OCI-LY7 (cell line): ENCODE measurements at places on chromosomes 5 and 9. TPM values are rescaled to one million over a fixed set of nuclear protein-coding genes. Genes with fewer than 3 reads are reported as not detected.

Gene WNT8A
- not detected in 2 replicates for total RNA-seq

Gene PCDHGB3
- 6.1 and 6.3 TPM in 2 replicates for total RNA-seq

Gene ISL1
- not detected in 2 replicates for total RNA-seq

Gene FOXD4
- total RNA-seq, result 2.2 and 2.3 TPM in 2 replicates

Gene GNA14
- not detected in 2 replicates for total RNA-seq

Gene SLC4A9
- total RNA-seq, result 2.6 and 5.1 TPM in 2 replicates

Gene MAT2B
- 52.5 and 55.6 TPM in 2 replicates for total RNA-seq

Gene FST
- 0.57 TPM in 1 of 2 replicates, not detected in the other for total RNA-seq

Gene LEAP2
- 5.4 and 5.6 TPM in 2 replicates for total RNA-seq

Gene CCL19
- total RNA-seq, result not detected in 2 replicates

DNA sequence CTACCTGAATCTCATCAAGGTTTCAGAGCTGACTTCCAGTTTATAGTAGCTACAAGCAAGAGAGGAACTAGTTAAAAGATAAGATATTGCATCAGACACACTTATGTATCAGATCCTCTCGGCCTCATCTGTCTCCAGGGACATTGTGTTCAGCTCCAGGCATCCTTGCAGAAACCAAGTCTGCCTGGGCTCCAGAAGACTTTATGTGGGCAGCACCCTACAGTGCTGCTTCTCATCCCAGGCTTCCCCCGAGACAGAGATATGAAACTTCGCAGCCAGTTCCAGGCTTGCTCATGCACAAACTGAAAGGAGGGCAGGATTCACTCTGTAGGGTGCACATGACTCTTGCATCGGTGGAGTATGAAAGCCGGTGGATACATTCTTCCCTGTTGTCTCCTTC lies 33.9 kb upstream of the FOXB2 start:
- no peak for DNase-seq

DNA sequence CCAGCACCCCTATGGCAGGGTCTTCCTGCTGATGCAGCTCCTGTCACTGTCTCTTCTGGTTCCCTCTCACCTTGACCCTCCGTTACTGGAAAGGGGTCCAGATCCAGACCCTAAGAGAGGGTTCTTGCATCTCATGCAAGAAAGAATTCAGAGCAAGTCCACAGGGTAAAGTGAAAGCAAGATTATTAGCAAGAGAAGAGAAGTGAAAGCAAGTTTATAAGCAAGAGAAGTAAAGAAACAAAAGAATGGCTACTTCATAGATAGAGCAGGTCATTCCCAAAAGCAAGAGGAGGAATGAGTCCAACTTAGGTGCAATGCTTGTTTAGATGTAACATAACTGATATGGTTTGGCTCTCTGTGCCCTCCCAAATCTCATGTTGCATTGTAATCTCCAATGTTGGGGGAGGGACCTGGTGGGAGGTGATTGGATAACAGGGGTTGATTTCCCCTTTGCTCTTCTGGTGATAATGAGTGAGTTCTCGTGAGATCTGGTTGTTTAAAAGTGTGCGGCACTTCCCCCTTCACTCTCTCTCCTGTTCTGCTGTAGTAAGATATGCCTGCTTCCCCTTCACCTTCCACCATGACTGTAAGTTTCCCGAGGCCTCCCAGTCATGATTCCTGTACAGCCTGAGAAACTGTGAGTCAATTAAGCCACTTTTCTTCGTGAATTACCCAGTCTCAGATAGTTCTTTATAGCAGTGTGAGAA lies 183.3 kb downstream of the MED10 start:
- DNase-seq, result peak; percentile 44

- DNase-seq, result no peak
Observed at GRCh38 chr9:136950656-136951276, 1.3 kb upstream of the LCN12 start.

GRCh38 chr5:31328040-31328733 lies 134.7 kb downstream of the CDH6 start:
- DNase-seq, result no peak

- DNase-seq, result no peak
Observed at GRCh38 chr9:78640728-78641127, 343.8 kb downstream of the PSAT1 start.

GRCh38 chr9:99967457-99967856 lies 61.0 kb downstream of the STX17 start:
- DNase-seq, result no peak

DNA sequence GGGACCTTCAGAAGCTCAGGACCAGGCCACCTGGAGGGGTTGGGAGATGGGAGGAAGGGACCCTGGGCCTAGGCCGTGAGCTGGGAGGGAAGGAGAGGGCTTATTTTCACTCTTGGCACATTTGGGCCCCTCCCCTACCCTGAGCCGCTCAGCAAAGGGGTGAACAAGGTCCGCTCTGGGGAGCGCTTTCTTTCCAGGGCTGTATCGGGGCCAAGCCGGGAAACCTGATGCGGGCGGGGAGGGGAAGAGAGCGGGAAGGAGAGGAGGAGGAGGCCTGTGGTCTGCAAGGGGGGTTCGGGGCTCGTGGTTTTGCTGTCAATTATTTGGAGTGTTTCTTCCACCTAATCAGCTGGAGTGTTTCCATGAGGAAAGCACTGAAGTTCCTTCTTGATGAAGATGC lies 62.7 kb upstream of the RXRA start:
- DNase-seq, result no peak

DNA sequence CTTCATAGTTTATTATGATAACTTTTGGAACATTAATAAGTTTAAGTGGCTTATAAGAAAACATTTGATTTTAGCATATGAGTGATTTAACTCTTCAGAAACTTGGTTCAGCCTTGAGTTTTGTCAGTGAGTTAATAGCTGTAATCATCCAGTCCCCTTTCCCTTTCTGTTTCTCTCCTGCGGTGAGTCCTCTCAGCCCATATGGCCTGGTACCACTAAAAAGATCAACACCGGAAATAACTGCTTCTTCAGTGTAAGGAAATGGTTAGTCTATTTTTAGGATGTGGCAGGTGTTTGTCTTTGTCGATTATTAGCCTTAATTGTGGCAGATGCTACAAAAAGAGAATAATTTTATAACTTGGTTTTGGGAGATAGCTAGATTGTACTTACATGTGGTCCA lies 120.2 kb upstream of the GRHPR start:
- DNase-seq, result peak; percentile 98

- DNase-seq, result peak; percentile 38
Observed at GRCh38 chr5:96344678-96345577, 88.1 kb downstream of the PCSK1 start.

DNA sequence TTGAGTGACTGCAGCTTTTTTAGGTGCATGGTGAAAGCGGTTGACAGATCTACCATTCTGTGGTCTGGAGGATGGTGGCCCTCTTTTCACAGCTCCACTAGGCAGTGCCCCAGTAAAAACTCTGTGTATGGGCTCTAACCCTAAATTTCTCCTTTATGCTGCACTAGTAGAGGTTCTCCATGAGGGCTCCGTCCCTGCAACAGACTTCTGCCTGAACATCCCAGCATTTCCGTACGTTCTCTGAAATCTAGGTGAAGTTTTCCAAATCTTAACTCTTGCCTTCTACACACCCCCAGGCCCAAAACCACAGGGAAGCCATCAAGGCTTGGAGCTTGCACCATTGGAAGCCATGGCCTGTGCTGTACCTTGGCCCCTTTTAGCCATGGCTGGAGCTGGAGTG lies 1898.1 kb upstream of the NUDT12 start:
- no peak for DNase-seq

DNA sequence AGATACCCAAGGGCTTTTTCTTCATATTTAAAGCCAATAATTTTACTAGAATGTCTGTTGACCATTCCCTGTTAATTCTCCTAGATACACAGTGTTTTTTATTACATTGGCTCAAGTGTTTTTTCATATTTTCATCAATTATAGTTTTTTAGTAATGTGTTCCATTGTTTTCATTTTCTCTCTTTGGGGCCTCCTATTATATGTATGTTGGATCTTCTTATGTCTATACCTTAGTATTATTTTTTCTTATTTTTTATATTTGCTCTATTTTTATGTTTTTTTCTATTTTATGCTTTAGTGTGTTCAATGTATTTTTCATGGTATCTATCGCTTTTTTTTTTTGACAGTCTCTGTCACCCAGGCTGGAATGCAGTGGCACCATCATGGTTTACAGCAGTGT lies 7.5 kb downstream of the KIAA1958 start:
- no peak for DNase-seq

- DNase-seq, result no peak
Observed at GRCh38 chr9:87108661-87109060, 161.4 kb upstream of the GAS1 start.

- DNase-seq, result no peak
Observed at GRCh38 chr5:139904816-139905661, 109.4 kb downstream of the PSD2 start.

DNA sequence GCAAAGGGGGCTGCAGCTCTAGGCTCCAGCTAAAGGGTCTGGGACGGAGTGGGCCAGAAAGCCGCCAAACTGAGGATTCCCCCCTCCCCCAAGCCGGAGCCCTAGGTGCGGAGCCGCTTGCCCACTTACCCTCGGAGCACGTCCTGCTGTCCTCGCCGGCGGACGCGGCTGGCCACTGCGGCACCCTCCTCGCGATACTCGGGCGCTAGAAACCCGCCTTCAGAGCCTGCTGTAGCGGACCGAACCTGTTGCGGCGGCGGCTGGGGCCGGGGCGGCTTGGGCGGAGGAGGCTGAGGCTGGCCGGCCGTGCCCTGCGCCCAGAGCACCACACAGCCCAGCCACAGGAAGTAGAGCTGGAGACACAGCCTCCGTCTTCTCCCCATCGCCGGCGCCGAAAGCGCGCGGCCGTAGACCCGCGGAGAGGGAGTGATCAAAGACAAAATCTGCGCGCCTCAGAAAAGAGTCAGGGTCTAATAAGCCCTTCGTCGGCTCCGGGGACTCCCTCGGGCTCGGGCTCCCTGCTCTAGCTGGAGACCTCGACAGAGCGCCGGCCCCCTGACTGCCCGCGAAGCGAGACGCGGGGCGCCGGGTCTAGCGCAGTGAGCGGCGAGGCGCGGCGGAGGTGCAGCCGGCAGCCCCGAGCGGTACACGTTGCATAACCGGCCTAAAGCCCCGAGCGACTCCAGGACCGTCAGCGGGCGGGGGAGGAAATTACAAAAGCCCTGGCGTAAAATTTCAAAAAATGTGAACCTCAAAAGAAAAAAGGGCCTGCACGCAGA lies 635 bp downstream of the FBN2 start:
- no peak for DNase-seq

- no peak for DNase-seq
Observed at GRCh38 chr5:14432931-14433589, 148.5 kb upstream of the OTULINL start.

GRCh38 chr9:115369322-115369957 lies 251.5 kb upstream of the TNC start:
- no peak for DNase-seq

- DNase-seq, result peak; percentile 89
Observed at GRCh38 chr5:157571357-157571827, 4.2 kb downstream of the ADAM19 start.

GRCh38 chr5:127098241-127098640 lies 24.9 kb upstream of the C5orf63 start:
- no peak for DNase-seq

DNA sequence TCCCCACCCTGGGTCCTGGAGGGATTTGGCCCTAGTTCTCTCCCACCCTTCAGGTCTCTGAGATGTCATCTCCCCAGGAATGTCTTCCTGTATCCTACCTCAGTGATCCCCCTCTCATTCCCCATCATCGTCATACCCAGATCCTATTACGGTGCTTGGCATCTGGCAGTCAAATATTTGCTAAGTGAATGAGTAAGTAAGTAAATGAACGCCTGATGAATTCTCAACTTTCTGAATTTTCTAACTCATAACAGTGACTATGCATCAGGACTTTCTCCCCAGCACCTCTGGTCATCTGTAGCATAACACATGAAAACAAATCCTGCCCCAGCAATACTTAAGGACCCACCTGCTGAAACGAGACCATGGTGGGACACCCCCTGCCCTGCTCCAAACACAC lies 244.2 kb downstream of the EBF1 start:
- no peak for DNase-seq

DNA sequence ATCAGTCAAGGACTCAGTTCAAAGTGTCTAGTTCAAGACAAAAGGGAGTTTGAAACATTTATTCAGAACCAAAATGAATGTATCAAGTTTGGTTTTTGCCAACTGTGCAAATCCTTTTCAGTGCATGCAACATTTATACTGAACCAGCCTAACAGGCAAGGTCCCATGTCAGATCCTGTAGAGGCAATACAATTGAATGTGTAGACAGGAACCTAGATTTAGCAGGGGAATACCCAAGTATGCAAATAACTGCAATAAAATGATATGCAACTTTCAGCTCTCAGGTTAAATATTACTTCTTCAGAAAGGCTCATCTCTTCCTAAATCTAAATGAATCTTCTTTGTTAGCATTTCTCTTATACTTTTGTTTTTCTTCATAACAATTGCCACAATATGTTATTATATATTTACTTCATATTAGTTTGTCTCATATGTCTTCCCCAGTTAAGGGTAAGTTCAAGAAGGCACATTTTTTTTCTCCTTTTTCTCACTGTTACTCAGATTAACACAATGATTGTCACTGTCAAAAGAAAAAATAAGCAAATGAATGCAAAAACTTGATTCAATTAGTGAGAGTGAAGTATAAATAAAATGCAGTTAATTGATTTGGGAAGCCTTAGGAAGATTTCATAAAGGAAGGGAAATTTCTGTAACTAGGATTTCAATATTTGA lies 163.9 kb upstream of the RASA1 start:
- peak; percentile 64 for DNase-seq

GRCh38 chr5:39675676-39676075 lies 250.9 kb upstream of the DAB2 start:
- no peak for DNase-seq

DNA sequence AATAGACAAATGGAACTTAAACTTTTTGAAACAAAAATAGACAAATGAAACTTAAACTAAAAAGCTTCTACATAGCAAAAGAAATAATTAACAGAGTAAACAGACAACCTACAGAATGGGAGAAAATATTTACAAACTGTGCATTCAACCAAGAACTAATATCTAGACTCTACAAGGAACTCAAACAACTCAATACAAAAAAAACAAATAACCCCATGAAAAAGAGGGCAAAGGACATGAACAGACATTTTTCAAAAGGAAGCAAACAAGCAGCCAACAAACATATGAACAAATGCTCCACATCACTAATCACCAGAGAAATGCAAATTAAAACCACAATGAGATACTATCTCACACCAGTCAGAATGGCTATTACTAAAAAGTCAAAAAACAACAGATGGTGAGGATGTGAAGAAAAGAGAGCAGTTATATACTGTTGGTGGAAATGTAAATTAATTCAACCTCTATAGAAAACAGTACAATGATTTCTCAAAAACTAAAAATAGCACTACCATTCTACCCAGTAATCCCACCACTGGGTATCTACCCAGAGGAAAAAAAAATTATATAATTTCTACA lies 170.8 kb upstream of the RGMB start:
- no peak for DNase-seq

DNA sequence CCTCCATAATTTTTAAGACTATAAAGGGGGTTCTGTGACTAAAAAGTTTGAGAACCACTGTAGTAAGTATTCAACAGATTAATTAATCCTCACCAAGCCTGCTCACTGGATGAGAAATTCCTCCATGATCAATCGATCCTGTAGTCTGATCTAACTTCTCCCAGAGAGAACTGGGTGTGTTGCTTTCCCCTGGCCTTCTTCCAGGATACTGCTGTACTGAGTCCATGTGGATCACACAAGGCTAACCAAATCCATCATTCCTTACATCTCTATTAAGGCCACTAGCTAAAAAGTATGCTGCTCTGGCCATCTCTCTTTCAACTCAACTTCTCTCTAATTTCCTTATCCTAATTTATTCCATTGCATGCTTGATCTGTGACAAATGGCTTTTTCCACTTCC lies 280.2 kb upstream of the PCSK5 start:
- DNase-seq, result no peak

GRCh38 chr9:136015656-136016571 lies 54.7 kb upstream of the UBAC1 start:
- DNase-seq, result no peak
